ENCODE measurements at places on chromosomes 4 and X.

GRCh38 chrX:114584375-114584943, 573 bp downstream of the HTR2C start:
- DNase-seq, result no peak

DNA sequence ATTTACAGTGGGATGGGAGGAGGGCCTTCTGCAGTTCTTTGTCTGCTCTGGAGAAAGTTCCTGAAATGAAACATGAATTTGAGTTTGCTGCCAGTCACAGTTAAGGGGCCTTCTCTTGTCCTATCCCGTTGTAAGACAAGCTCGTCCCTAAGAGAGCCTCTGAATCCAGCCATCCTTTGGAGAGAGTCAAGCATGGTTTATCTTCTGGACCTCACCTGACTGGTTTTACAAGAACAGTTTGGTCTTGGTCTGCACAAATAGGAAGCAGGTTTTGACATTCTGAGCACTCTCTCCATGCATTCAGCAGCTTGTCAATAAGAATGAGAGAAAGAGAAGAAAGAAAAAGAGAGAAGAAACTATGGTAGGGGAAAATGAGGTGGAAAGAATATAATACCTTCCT, 20.4 kb upstream of the TENM3 start:
- no peak for DNase-seq

DNA sequence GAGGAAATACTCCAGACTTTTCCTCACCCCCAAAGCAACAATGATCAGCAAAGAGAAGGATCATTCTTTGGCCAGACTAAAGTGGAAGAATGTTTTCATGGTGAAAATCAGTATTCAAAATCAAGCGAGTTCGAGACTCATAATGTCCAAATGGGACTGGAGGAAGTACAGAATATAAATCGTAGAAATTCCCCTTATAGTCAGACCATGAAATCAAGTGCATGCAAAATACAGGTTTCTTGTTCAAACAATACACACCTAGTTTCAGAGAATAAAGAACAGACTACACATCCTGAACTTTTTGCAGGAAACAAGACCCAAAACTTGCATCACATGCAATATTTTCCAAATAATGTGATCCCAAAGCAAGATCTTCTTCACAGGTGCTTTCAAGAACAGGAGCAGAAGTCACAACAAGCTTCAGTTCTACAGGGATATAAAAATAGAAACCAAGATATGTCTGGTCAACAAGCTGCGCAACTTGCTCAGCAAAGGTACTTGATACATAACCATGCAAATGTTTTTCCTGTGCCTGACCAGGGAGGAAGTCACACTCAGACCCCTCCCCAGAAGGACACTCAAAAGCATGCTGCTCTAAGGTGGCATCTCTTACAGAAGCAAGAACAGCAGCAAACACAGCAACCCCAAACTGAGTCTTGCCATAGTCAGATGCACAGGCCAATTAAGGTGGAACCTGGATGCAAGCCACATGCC, 89.7 kb downstream of the TET2 start:
- no peak for DNase-seq

- DNase-seq, result no peak
Measured at GRCh38 chrX:25548811-25549210, 533.0 kb upstream of the ARX start.

- no peak for DNase-seq
Measured at GRCh38 chr4:37516057-37516775, 170.0 kb downstream of the RELL1 start.

DNA sequence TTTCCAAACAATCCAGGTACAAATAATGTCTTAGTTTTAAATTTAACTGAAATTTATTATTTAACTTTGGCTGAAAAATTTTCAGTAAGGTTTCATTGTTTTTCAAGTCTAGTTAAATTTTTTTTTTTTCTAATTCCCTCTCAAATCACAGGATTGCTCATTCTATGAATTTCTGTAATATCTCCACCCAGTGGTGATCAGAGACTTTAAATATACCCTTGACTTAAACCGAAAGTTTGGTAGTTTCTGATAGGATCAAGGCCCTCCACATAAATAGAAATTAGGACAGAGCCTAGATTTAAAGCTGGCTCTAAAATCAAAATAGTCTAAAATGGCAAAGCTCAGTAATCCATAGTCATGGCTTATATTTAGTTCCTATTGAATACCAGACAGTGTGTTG, 175.4 kb downstream of the TBCK start:
- DNase-seq, result no peak

- DNase-seq, result no peak
Measured at GRCh38 chr4:153154007-153154975, 50.0 kb upstream of the TRIM2 start.

DNA sequence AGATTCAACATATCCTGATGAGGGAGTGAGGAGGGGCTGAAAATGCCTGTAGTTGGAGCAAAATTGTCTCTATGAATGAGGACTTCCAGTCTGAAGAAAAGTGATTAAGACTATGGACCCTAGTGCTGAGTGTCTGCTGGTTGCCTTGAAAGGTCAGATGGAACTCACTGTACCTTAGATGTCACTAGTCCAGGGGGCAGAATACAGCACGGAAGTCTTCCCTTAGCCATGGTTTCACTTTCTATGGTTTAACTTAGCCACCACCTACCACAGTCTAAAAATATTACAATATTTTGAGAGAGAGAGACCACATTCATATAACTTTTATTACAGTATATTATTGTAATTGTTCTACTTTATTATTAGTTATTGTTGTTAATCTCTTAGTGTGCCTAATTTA, 223.1 kb downstream of the FMR1NB start:
- no peak for DNase-seq

- DNase-seq, result no peak
Measured at GRCh38 chrX:24301060-24301459, 12.8 kb downstream of the SUPT20HL2 start.

DNA sequence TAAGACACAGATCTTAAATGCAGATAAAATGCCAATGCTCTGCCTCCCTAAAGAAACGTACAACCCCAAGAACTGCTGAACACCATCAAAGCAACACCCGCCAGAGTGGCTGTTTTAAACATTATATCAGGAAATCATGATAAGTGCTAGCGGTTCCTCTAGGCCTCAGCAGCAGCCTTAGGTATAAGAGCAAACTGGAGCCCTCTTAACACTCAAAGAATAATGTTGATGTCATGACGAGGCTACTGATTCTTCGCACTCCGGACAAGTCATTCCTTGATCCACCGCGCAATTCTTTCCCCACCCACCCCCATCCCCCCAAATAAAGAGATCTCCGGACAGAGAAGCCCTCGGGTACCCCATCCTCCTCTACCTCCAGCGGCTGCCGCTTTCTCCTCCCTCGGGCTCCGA, 507 bp downstream of the LIN54 start:
- DNase-seq, result no peak

DNA sequence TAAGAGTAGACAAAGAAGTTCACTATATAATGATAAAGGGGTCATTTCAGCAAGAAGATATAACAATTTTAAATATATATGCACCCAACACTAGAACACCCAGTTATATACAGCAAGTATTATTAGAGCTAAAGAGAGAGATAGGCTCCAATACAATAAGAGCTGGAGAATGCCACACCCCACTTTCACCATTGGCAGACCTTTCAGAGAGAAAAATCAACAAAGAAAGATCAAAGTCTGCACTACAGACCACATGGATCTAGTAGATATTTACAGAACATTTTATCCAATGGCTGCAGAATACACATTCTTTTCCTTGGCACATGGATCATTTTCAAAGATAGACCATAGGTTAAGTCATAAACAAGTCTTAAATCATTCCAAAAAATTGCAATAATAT, 479.7 kb upstream of the DIAPH2 start:
- no peak for DNase-seq

GRCh38 chr4:103197765-103198110, 405 bp downstream of the CENPE start:
- DNase-seq, result no peak

GRCh38 chr4:140156529-140157171, 2.7 kb upstream of the MAML3 start:
- DNase-seq, result no peak

- DNase-seq, result no peak
Measured at GRCh38 chr4:32562010-32562409, 1841.8 kb downstream of the PCDH7 start.

GRCh38 chrX:45716750-45717149, 516.1 kb upstream of the DIPK2B start:
- DNase-seq, result no peak

All from stimulated activated CD4-positive, alpha-beta T cell treated with anti-CD3 and anti-CD28 coated beads, Interleukin-1b, Interleukin-23, amount 100 ng/mL, for 1 hour (primary cell).